Activated naive CD8-positive, alpha-beta T cell treated with anti-CD3 and anti-CD28 coated beads for 36 hours (primary cell): ENCODE measurements at places on chromosomes 5 and 9.

DNA sequence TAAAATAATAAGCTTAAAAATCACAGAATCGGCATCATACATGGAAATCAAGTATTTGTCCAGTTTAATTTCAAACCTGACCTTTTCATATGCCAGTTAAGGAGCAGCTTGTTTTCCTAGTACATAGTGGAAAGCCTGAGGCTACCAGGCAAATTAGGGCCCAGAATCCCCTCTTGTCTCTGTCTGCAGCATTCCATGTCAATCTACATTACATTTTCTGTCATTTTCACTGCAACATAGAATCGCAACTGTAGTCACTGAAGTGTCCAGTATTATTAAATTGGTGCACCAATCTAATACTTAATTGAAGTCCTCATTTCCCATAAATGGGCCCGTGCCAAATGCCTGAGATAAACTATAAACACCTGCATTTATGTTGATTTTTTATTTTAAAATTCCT, 1352.2 kb upstream of the ACO1 start:
- DNase-seq, result no peak

- no peak for DNase-seq
Measured at GRCh38 chr9:121783111-121783510, 131.7 kb downstream of the DAB2IP start.

- no peak for DNase-seq
Measured at GRCh38 chr5:66143473-66144073, 527 bp upstream of the SREK1 start.

GRCh38 chr9:121826711-121827110, 175.3 kb downstream of the DAB2IP start:
- no peak for DNase-seq

DNA sequence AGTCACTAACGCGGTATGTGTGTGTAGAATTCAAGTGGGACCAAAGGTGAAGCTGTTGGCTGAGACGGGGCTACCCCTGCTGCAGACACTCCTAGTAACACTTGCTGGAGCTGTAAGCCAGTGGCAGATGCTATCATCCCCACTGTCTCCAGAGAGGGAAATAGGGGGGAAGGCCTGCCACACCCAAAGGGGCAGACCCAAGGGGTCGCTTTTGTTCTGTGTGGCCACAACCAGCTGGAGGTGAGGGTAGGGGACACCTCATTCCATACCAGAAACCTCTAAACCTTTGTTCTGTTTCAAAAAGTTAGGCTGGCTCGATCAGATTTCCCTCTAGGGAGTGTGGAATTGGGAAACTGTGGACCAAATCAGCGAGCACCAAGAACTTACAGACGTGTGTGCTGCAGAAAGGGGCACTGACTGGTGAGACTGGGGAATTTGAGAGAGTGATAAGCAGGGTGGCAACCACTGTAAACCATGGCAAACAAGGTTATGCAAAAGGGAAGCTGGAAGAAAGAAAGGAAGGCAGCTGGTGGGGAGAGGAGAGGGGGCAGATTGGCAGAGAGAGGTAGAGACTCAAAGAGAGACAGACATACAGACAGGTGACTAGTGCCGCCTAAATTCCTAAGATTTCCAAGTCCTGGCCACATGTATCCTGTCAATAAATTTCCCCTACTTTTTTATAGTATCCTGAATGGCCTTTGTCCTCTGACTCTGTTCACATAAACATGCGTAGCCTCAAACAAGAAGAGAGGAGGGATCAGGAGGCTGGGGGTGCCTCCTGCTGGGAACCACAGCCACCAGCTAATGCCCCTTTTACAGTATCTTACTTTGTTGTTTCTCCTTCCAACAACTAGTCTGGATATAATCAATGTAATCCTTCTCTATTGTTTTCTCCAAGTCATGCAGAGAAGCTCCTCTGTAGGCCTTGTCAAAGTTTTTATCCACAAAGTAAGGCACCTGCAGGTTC, 15.6 kb upstream of the SPATA24 start:
- DNase-seq, result no peak

- DNase-seq, result no peak
Measured at GRCh38 chr5:133981714-133982113, 13.3 kb upstream of the C5orf15 start.

DNA sequence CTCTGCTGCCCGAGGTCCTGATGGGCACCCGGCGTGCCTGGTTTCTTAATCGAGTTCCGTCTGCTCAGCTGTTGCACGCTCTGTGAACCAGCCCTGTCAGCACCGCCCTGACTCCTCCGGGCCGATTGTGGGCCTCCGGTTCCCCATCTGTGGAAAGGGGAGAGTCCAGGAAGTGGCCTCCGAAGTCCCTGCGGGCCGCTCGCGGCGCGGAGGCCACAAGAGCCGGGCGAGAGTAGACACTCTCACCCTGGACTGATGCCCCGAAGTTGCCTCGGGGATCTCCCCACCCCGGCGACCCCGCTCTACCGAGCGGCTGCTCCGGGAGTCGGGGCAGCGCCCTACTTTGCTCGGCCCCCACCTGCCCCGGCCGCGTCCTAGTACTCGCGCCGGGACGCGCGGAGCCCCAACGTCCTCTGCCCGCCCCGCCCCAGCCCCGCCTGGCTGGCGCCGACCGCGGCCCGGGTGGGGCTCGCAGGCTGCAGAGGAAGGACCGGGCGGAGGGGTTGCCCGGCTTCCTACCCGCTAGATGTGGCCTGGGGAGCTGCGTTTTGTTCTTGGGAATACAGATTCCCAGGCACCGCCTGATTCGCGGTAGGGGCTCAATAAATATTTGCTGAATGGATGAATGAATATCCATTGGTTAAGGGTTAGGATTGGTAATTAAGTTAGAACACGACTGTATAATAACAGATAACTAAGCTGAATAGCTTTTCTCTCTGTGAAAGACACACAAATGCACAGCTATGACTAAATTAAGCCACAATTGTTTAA, 935 bp upstream of the ZNF367 start:
- DNase-seq, result peak; percentile 76

DNA sequence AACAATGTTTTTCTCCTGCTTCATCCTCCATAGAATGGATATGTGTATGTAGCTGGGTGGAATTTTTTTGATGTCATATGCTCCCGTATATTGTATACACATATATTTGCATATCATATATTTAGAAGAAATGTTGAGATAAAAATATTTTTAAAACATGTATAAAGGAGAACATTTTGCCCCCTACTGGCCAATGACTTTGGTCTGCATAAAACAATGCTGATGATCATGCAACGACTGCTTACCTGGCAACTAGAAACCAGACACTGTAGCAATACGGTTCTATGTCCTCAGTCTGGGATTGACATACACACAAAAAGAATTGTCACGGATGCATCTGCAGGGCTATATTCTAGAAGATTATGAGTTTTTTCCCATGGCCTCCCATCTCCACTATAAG, 503.6 kb downstream of the ELAVL2 start:
- DNase-seq, result no peak

- no peak for DNase-seq
Measured at GRCh38 chr5:124055751-124056150, 543.8 kb downstream of the CSNK1G3 start.
